ENCODE measurements at places on chromosomes 2 and 18.

GRCh38 chr2:170823898-170824215 is 7.2 kb downstream of the GAD1 start:
- no peak for DNase-seq

- no peak for DNase-seq
Measured at GRCh38 chr2:7020468-7020867, 103.3 kb downstream of the RNF144A start.

GRCh38 chr2:237293978-237294377 is 120.0 kb downstream of the COL6A3 start:
- DNase-seq, result no peak

DNA sequence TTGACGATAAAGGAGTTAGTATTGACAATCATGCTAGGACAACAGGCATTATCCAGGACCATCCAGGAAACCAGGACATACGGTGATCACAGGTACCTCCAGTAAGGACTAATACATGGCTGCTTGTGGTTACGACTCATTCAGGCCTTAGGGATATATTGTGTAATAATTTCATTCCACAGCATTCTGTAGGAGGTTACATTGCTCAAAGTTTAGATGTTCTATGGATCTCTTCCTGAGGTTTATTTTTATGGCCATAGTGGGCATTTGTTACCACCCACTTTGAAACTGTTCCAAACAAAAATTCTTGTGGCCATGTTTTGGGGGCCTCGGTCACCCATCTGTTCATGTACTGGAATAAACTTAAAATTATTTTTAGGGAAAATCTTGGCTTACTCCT is 431.6 kb downstream of the METTL4 start:
- DNase-seq, result no peak

GRCh38 chr18:8994603-8995002 is 107.9 kb upstream of the NDUFV2 start:
- no peak for DNase-seq

DNA sequence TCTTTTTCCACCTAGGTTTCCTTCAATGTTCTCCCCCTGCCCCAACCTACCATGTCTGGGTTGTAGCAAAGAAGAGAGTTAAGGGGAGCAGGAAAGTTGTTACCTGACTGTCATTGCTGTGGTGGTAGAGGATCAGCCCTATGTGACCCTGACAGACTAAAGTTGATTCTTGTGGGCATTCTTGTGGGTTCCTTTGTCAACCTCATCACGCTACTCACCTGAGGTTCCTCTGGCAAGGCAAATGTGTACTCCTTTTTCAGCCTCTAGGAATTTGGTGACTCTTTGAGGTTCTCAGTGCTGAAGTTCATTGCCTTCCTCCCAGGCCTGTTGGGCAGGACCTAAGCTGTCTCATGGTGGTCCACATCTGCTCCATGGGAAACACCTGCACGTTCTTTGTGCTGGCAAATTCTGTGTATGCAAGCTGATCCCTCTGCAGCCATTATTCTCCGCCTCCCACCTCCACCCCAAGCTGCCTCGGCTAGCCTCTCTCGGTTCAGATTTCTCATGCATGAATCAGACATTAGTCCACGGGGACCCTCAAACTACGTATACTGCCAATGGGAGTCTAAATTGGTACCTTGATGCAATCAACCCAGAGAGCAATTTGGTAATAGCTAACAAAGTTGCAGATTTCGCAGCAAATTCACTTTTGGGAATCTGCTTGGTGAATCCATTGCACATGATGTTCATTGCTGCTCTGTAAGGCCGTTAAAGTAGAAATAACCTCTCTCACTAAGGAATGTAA is 1.5 kb upstream of the GMCL1 start:
- no peak for DNase-seq

DNA sequence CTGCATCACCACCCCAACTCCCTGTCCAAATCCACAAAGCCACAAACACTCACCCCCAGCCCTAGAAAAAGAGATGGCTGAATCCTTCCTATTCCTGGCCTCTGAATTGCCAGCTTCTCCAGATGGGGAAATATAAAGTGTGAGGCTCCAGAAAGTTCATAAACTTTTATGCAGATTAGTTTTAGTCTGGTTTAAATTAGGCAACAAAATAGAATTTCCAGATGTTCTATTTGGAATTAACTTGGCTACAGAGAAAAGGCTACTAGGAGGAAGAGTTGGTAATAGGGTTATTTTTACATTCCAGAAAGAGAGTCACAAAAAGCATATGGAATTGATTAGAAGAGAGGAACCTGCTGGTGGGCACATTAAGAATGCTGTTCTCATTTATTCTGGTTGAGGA is 56.0 kb downstream of the EN1 start:
- DNase-seq, result no peak

DNA sequence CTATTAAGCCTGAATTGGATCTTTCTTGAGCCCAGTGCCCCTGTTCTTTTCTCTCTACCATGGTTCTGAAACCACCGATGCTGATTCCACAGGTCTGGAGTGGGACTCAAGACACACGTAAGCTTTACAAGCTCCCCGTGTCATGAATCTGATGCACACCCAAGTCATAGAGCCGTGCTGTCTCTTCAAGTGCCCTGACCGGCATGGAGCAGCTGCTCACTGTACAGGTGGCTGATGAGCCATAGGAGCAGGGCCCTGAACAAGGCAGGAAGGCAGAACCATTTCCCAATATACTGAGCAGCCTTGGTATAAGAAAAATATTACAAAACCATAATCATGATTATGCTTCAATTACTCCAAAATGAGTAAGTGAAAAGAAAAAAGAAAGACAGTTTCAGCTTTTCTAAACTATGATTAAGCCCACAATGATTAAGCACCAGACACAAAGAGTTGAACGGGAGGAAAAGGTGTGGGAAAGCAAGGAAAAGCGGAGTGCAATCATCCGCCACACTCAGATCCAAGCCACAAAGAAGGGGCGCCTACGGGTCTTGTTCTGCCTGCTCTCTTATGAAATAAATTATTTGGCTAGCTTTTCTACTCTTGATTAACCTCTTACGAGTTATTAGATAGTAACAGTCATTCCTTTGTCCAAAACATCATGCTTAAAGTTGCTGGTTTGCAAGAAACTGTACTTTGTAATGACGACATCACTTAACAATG is 41.7 kb downstream of the NOL10 start:
- no peak for DNase-seq

- DNase-seq, result no peak
Measured at GRCh38 chr2:66445076-66445924, 10.4 kb downstream of the MEIS1 start.

DNA sequence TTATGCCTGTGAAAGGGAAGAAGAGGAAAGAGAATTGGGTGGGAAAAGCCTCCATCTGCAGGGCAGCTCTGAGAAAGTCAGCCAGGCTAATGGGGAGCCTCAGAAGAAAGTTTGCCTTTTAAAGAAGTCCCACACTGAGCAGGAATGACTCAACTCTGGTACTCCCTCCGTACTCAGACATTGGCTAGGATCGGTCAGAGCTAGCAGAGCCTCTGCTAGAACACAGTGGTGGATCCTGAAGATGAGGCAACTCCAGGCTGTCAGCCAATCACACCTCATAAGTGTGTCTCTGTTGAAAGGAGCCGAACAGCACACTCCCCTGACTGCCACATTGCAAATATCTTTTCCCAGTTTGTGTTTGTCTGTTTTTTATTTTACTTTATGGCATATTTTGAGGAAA is 96.9 kb downstream of the HNRNPLL start:
- DNase-seq, result no peak

GRCh38 chr2:236040600-236041328 is 127.4 kb downstream of the GBX2 start:
- peak; percentile 55 for DNase-seq

GRCh38 chr2:168216351-168217005 is 30.9 kb downstream of the STK39 start:
- DNase-seq, result no peak

GRCh38 chr18:50006470-50007046 is 188.4 kb downstream of the MYO5B start:
- DNase-seq, result no peak

GRCh38 chr2:180947208-180947689 is 33.2 kb upstream of the UBE2E3 start:
- no peak for DNase-seq

GRCh38 chr2:218041302-218042168 is 27.5 kb upstream of the RUFY4 start:
- DNase-seq, result no peak

DNA sequence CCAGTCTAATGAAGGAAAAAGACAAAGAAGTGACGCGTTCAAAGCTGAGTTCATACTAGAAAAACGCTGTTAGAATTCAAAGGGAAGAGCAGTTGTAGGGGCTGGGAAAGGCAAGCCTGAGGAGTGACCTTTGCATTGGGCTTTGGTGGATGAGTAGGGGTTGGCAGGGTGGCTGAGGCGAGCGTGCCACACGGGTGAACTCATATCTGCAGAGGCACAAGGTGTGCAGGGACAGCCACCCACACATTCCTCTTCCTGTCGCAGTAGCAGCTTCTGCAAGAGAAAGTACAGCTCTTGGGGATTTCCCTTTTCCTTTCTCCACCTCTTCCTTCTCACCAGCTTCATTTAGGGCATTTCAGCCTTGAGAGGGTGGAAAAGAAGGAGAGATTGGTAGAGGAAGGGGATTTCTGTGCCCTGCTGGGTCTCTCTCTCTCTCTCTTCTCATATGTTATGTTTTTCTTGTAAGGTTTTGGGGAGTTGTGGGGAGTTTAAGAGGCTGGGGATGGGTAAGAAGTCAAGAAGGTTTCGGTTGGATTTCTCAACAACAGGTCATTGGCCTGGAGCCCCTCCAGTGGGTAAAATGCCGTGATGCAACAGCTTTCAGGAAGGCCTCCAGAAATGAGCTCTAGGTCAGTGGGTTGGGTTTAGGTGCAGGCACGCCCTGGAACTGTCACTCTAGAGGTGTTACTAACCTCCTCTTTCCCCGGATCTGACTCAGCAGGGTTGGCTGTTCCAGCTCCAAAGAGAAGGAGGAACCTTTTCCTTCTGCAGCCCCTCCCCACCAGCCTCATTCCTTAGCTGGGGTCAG is 40.1 kb downstream of the ODC1 start:
- no peak for DNase-seq

DNA sequence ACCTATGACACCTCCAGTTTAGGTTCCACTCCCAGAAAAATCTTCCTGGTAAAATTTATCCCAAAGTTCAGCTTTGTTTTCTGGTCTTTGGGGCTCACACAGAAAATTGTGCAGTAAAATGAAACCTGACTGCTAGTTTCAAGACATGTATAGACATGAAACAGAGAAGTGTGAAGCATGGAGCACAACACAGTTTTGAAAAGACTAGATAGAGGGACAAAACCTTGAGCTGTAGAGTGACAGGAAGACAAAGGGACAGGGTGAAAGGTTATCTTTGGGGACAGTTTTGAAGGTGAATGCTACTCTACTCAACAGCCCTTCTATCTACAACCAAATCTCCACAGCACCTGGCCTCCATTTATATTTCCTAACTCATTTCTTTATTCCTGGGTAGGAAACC is 352.6 kb downstream of the RBM43 start:
- DNase-seq, result no peak

DNA sequence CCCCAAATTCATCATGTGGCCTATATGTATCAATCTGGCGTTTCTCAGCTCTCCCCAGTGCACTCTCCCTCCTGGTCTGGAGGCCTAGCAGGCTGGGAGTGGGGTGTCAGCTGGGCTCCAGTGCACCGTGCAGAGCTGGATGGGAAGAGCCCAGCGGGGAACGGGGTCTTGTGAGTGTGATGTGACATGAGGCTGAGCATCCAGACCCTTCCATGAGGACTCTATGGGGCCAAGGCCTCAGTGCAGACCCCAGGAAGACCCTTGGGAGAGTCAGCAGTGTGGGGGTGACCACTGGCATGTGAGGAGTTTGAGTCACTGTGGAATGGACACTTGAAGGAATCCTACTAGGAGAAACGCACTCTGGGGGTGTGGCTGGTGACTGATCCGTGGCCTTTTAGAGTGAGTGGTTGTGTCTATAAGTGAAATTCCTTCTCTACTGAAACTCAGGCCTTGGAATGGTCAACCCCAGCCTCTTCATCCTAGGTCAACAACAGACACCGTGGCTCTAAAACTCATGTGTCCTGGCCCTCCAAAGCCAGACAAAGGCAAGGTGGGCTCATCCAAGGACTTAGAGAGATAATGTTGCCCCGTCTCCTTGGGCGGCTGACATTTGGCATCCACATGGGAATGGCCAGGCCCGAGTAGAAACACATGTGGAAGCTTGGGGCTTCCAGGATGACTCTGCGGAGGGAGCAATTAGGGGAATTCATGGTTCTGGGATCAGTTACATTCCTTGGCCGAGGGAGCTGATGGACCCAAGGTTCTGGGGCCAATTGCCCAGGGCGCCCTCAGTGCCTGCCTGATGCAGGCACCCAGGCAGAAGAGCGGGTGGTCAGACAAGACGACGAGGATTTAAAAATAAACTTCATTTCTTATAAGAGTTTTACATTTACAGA is 156.0 kb upstream of the TWIST2 start:
- DNase-seq, result peak; percentile 84

GRCh38 chr2:98649135-98649991 is 41.0 kb downstream of the UNC50 start:
- DNase-seq, result no peak

- no peak for DNase-seq
Measured at GRCh38 chr18:44625386-44625785, 55.3 kb upstream of the SETBP1 start.

GRCh38 chr2:37323781-37324535 is 675 bp downstream of the PRKD3 start:
- no peak for DNase-seq

DNA sequence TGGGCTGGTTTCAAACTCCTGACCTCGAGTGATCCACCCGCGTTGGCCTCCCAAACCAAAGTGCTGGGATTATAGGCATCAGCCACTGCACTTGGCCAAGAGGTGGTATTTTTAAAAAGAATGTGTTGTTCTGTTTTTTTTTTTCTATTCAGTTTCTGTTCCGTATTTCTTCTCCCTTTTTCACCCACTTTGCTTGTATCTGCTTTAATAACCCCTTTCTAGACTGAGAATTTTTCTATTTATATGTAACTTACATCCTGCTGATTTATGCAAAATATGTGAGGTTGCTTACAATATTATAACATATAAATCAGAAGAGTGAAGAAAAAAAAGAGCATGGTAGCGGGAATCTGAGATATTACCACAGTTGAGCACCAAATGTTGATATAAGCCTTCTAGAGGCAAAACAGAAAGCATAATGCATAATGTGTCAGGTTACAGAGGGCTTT is 17.2 kb upstream of the LYPD6B start:
- no peak for DNase-seq

DNA sequence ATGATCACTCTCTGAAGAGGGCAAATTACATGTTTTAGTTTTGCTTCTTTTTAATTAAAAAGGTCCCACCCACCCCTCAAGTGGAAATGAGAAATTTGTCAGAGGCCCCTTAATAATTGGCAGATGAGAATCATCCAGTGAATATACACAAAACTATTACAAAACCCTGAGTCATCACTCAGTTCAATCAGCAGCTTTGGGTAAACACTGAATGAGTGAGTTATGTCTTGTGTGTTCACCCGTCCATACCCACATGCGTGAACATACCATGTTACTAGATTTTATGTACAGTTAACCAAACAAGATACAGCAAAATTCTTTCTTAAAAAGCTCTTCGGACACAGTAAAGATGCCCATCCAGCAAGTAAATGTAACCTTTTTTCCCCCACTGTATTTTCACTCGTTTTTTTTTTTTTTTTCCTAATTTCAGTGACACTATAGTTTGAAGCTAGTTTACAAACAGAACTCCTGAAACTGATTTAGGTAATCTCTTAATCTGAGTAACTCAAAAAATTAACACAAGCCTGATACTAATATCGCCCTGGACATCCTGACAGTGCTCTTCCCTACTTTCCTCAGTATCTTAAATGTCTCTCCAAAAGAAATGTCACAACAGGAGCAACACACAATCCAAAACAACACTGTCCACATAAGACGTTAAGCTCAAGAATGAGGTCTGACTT is 1.4 kb downstream of the PSME4 start:
- DNase-seq, result no peak
